ENCODE measurements at places on chromosomes 2 and 18.

GRCh38 chr2:20957788-20958525 is 85.9 kb downstream of the APOB start:
- DNase-seq, result no peak

DNA sequence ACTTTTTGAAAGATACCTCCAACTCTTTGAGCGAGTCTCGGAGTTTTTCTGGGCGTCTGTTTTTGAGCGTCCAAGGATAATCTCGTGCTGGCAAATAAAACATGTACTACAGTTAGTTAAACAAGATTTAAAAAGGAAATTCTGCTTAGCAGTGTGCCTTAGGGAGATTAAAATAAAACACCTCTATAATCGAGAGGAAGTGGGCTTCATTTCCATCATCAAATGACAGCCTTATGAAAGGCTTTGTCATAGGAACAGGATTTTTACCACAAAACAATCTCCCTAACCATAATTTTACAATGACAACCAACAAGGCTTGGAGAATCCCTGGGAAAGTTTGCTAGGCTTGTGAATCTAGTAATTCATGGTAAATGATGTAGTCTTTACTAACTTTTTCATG is 103.4 kb downstream of the WDPCP start:
- no peak for DNase-seq

DNA sequence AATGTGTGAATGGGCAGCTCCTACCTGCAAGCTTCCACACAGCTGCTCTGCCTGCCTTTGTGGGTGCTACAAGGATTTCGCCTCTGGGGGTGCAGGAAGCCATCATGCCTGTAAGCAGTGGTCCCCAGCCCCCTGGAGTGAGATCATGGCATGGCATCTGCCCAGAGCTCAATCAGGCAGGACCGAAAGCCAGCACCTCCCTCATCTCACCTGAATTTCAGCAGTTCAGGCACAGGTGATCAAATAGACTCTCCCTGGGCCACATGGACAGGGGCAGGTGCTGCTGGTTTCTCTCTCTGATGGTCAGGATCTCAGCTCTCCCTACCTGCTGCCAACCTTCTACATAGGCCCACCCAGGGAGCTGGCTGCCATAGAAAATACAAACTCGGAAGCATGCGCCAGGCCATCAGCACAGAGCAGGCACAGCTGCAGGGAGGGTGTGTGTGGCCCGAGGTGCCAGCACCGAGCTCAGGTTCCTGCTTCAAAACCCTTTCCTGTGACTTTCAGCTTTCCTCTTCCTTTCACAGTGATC is 133.2 kb upstream of the ID2 start:
- no peak for DNase-seq

DNA sequence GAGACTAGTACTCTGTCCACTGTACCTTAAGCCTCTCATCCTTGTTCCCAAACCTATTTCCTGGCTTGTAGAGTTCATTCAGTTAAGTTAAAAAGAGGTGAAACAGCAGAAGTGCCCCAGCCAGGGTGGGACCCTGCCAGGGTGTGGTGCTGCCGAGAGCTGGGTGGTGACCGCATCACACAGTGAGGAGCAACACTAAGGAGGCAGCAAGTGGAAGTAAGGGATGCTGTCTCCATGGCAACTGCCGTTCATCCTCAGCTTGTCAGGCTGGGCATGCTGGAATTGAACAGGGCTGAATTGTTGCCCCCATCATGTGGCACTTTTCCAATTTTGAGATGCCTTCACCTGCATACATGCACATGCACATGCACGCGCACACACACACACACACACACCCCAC is 77.0 kb downstream of the VSNL1 start:
- no peak for DNase-seq

- no peak for DNase-seq
Measured at GRCh38 chr2:31088504-31089195, 49.6 kb downstream of the GALNT14 start.

- DNase-seq, result no peak
Measured at GRCh38 chr2:1802469-1803216, 58.3 kb upstream of the PXDN start.

- DNase-seq, result no peak
Measured at GRCh38 chr2:206464597-206464996, 21.3 kb downstream of the ADAM23 start.

DNA sequence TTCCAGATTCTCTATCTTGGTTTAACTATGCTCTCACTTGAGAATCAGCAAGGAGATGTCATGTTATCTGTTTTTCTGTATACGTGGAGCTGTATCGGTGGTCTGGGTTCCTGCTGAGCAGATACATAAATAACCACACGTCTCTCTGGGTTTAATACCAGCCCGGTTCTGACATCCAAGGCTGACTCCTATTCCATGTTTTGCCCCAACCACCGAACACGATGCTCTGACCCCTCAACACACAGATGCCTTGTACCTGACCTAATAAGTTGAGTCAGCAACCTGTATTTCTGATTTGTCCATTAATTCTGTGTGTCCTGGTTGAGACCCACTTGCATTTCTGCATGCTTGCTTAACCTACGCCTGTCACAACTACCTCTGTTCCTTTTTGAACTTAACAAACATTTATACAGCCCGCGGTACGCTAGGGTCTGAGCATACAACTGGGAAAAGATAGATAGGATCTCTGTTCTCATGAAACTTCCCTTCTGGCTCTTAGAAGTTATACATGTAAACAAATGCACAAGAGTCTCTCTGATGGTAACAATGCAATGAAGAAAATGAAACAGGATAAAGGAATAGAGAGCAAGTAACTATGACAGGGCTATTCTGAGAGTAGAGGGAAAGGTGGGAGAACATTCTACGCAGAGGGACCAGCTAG is 480.4 kb downstream of the PARD3B start:
- no peak for DNase-seq

- no peak for DNase-seq
Measured at GRCh38 chr2:204449977-204450376, 95.3 kb upstream of the PARD3B start.

- DNase-seq, result no peak
Measured at GRCh38 chr2:33013684-33014110, 66.9 kb downstream of the LTBP1 start.

GRCh38 chr2:176114120-176114929 is 2.3 kb upstream of the HOXD10 start:
- no peak for DNase-seq

GRCh38 chr2:236971131-236971821 is 114.4 kb upstream of the COPS8 start:
- no peak for DNase-seq

DNA sequence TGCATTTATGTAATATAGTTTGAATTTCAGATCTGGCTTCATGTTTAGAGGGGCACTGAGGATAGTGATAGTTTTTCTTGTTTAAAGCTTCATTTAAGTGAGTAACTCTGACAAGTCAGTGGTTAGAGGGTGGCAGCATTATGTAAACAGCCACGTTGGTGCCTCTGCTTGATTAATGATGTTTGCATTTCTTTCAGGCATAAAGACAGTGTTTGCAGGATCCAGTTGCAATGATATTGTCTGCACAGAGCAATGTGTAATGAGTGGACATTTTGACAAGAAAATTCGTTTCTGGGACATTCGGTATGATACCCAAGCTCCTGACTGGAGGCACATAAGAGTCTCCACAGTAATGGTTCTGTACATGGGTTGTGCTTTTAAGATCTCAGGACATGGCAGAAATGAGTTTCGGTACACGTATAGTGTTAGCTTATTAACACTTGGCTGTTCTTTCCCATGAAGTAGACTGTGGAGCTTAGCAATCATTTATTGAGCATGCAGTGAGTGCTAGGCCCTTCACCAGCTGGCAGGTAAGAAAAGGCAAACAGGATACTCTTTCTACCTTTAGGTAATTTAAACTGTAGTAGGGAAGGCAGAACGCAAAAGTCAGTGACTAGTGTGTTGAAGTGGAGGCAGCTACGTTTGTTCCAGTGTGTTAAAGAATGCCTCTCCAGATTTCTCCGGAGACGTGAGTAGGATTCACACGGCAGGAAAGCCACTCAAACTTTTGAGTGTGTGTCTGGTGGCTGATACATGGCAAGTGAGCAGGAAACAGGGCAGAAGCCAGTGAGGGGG is 17.4 kb upstream of the SAG start:
- no peak for DNase-seq

GRCh38 chr2:112087346-112088020 is 32.4 kb downstream of the TMEM87B start:
- no peak for DNase-seq

- DNase-seq, result no peak
Measured at GRCh38 chr2:194445226-194445625, 1211.8 kb upstream of the SLC39A10 start.

DNA sequence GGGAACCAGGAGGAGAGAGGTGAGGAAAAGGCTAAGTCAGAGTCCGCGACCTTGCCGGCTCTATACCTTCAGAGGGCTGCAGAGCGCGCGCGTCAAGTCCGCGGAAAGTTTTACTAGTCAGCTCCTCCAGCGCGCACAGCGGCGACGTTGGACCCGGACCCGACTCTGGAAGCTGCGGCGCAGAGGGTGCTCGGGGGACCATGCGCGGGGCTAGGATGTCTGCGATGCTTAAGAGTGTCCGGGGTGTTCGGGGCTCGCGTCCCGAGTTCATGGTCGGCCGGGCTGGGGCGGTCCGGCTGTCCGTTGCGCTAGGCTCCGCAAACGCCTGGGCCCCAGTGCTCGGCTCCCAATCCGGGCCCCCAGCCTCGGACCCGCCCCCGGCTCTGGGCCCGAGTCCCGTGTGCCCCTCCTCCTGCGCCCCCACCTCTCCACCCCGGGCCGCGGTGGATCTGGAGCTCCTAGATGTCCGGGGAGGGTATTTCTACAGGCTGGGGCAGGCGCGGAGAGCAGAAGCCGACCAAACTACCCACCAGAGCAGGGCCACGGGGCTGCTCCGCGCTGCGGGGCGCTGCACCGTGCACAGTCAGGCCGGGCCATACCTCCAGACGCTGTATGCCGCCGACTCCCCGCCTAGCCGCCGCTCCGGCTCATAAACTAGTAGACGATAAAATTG is at the start of gene LBX2:
Gene LBX2, minus strand, starts transcription at position 337 of the 673 bp plus-strand sequence. Its CDS starts 66 bp downstream, at position 271.
- no peak for DNase-seq

- no peak for DNase-seq
Measured at GRCh38 chr2:178891959-178892485, 84.8 kb upstream of the TTN start.

- no peak for DNase-seq
Measured at GRCh38 chr2:120037995-120038541, 25.2 kb downstream of the EPB41L5 start.

DNA sequence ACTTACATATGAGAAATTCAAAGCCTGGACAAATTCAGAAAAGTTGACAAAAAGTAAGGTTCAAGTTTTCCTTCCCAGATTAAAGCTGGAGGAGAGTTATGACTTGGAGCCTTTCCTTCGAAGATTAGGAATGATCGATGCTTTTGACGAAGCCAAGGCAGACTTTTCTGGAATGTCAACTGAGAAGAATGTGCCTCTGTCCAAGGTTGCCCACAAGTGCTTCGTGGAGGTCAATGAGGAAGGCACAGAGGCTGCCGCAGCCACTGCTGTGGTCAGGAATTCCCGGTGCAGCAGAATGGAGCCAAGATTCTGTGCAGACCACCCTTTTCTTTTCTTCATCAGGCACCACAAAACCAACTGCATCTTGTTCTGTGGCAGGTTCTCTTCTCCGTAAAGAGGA is 17.0 kb downstream of the SERPINB8 start:
- DNase-seq, result no peak

DNA sequence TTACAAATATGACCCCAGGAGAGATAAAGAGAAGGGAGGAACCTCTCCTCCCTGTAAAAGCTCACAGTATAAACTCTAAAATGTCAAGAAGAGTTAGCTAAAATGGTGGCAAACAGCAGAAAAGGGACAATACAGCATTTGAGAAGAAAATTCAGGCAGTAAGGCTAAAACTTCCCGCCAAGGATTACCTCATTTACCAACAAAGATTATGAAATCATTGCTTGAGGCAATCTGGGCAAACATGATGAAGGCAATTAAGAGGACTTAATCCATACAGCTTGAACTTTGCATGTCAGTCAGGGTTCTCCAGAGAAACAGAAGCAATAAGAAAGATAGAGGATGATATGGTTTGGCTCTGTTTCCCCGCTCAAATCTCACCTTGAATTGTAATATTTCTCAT is 81.4 kb downstream of the CMPK2 start:
- DNase-seq, result no peak

DNA sequence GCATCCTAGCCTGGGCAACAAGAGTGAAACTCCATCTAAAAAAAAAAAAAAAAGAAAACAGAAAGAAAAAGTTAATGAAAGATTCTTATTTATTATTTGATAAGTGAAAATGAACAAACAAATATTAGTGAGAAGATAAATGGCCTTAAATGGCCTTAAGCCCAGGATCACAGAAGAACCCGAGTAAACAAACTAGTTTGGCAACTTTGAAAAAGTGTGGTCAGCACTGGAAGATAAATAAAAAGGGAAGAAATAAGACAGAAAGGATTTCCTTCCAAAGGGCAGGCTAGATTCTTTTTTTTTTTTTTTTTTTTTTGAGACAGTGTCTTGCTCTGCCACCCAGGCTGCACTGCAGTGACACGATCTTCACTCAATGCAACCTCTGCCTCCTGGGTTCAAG is 692.4 kb downstream of the CPS1 start:
- no peak for DNase-seq

DNA sequence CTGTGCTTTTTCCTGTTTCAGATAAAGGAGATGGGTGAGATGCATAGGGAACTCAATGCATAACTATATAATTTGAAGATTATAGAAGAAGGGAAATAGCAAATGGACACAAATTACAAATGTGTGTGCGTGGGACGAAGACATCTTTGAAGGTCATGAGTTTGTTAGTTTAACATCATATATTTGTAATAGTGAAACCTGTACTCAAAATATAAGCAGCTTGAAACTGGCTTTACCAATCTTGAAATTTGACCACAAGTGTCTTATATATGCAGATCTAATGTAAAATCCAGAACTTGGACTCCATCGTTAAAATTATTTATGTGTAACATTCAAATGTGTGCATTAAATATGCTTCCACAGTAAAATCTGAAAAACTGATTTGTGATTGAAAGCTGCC is 16.4 kb upstream of the MSH2 start:
- DNase-seq, result no peak

GRCh38 chr18:36130039-36130831 is 536 bp downstream of the ELP2 start:
- no peak for DNase-seq

- DNase-seq, result no peak
Measured at GRCh38 chr2:66494708-66495107, 59.8 kb downstream of the MEIS1 start.

- no peak for DNase-seq
Measured at GRCh38 chr2:45946023-45946422, 294.5 kb downstream of the PRKCE start.

DNA sequence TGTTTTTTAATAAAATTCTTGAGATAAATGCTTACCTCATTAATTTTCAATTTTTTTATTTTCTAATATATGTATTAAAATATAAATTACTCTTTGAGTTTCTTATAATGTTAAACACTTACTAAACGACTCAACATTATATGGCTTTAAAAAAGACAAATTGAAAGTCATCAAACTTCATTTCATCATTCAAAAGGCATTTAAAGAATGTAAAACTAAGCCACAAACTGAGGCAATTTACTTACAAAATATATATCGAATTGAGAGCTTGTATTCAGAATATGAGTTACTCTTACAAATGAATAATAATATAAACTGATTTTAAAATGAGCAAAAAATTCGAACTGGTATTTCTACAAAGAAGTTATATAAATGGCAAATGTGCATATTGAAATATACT is 1262.2 kb upstream of the PIK3C3 start:
- DNase-seq, result no peak

Data from stimulated activated CD4-positive, alpha-beta T cell treated with anti-CD3 and anti-CD28 coated beads, Interleukin-1b, Interleukin-23, amount 100 ng/mL, for 1 hour (primary cell).